Right ventricle myocardium inferior (tissue), 1 donor: ENCODE measurements at places on chromosomes 16 and 17. TPM values are rescaled to one million over a fixed set of nuclear protein-coding genes. Genes with fewer than 3 reads are reported as not detected.

FLYWCH2 gene
- 31.3 TPM for total RNA-seq

TEX14 gene
- total RNA-seq, result 0.30 TPM

PRSS22 gene
- not detected for total RNA-seq

PRAC2 gene
- total RNA-seq, result not detected

CBFA2T3 gene
- total RNA-seq, result 11.1 TPM

PDILT gene
- not detected for total RNA-seq

DNA sequence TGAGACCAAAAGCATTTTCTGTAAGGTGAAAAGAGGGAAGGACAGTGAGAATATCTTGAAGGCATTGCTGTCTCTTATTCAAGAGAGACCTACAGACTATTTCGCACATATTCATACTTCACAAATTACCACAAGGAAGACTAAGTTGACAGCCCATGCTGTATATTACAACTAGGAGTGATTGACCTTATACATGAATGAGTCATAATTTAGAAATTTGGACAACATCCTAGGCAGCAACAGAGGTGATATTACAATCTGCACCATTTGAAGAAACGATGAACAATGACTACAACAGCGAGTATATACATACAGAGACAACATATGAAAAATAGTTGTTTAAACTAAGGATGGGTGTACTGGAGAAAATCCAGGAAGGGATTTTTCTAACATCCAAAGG, 971.7 kb downstream of the CDH11 start:
- DNase-seq, result no peak

DNA sequence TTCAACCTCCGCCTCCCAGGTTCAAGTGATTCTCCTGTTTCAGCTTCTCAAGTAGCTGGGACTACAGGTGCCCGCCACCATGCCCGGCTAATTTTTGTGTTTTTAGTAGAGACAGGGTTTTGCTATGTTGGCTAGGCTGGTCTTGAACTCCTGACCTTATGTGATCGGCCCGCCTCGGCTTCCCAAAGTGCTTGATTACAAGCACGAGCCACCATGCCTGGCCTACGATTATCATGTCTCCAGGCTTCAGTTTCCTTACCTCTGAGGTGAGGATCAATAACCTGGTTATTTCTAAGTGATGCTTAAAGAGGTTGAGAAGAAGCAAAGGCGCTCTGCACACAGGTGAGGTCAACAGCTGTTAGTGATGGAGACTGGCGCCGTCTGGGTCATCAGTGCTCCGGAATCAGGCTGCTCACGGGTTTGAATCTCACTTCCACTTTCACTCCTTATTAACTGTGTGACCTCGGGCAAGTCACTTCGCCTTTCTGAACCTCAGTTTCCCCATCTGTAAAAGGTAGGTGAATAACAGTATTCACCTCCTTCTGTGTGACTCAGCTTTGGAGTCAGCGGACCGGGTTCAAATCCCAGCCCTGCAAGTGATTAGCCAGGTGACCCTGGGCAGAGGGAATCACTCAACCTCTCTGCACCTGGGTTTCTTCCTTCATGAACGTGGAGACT, 745 bp upstream of the ABCC1 start:
- DNase-seq, result no peak

DNA sequence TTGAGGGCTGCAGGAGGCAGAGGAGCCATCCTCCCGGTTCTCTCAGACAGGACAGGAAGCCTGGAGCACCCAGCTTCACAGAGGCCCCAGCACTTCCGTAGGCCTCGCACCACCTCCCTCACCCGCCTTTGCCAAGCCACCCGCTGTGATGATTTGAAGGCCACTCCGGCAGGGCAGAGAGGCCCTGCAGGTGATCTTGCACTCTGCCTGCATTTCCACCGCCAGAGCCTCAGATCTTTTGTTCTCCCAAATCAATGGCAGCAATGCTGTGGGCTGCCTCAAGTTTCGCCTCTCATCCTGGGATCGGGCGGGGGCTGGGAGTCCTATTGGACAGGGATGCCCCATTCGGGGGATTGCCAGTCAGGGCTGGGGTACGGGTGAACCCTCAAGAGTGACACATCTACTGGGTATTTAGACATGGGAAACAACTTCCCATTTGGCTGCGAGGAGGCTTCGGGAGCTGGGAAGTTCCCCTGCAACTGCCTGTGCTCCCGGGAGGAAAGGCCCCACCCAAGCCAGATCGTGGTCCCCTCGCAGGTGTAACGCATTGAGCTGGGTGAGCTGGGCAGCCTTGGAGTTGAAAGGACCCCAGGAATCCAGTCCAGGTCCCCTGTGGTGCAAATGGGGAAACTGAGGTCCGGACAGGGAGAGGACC, 34.8 kb upstream of the PEMT start:
- no peak for DNase-seq

DNA sequence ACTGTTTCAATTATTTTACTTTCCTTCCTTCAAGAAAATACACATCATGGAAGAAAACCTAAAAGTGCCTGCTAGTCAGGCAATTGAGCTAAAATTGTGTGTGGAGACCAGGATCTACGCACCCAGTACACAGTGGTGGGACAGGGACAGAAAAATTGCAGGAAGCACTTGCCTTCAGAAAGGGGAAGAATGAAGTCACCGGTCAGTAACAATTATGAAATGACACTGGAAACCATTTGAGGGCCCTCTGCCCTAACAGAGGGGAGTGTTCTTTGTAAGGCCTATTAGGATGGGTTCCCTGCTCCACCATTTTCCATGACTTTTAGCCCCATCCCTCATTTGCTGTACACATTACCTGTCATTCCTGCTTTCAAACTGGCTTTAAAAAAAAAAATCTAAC, 4.5 kb upstream of the PHAF1 start:
- no peak for DNase-seq

GRCh38 chr16:27974896-27975540, 88.5 kb downstream of the GSG1L start:
- DNase-seq, result no peak

DNA sequence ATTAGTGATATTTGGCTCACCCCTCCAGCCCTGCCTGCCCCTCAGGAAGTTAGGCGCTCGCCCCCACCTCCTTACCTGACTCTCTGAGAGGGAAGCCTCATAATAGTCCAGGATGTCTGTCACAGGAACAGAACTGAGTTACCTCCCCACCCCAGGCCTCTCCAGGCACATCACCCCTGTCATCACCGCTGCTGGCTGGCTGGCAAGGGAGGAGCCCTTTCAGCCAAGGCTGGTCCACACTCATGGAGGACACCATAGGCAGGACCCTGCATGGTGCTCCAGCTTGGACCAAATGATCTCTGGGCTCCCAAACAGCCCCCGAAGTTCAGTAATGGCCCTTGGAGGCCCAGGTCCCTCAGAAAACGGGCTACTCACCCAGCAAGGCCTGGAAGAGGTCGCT, 1.5 kb downstream of the DLG4 start:
- no peak for DNase-seq

DNA sequence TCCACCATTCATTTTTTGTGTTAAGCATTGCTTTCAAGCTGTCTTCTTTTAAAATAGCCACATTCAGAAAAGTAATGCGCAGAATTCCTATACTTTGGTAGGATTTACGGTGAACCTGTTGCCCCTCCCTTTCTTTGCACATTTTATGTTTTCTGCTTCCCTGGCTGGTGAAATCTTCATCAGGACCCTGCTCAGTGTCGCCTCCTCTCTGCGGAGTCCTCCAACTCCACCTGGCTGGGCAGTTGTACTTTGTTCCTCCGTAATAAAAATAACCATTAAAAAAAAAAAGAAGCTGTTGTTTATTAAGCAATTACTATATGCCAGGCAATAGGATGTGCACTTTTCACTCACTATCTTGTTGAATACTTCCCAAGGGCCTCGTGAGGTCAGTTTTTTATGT, 2.9 kb downstream of the UMOD start:
- DNase-seq, result no peak

DNA sequence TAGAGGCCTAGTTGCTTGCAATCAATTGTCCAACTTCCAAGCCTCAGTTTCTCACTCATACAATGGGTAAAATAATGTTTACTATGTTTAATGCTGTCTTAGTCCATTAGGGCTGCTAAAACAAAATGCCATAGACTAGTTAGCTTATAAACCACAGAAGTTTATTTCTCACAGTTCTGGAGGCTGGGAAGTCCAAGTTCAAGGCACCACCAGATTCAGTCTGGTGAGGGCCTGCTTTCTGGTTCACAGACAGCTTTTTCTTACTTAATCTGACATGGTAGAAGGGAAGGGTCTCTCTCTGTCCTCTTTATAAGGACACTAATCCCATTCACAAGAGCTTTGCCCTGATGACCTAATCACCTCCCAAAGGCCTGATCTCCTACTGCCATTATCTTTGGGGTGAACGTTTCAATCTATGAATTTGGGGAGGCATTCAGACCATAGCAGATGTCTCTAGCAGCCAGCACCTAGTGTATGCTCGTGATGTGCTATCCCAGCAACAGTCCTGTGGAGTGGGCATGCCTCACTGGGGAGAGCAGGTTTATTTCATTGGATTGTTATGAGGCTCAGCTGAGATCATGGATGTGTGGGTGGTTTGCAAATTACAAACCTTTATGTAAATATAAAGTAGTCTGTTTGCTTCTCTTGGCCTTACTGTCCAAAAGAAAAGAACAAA, 25.2 kb downstream of the YPEL2 start:
- no peak for DNase-seq

DNA sequence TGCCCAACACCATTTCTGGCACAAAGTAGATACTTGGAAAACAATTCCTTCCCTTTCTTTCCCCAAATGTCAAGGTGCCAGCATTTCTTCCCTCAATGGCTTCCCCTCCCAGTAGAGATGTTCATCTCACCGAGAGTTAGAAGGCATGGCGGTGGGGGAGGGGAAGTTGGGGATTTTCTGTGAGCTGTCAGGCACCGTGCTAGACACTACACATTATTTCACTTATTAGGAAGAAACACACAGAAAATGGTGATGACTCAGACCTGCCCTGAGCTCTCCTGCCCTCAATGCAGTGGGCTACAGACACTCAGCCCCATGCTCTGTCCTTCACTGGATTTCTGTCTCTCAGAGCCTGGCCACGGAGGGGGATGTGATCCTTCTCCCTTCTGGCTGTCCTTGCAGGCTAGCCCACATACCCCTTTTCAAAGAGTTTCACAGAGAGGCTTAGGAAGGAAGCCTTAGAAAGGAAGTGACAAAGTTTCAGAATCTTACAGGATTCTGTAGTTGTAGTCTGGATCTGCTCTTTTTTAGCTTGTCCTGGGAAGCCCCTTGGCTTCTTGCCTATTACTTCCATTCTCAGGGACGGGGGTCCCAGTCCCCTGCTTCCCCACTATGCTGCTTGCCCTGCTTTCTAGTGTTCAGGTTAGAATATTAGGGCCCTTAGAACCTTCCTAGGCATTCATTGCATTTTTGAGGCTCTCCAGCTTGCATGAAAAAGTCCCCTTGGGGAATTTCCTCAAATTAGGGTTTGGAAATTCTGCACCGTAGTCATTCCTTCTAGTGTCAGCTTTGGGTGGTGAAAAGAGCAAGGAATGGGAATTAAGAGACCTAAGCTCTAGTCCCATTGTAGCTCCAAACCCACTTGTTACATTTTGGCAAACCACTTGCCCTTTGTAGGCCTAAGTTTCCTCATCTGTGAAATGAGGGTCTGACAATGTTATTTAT, 12.2 kb upstream of the CCL5 start:
- no peak for DNase-seq

- no peak for DNase-seq
These were observed 1.8 kb downstream of the SHBG start for GRCh38 chr17:7631398-7632380.

DNA sequence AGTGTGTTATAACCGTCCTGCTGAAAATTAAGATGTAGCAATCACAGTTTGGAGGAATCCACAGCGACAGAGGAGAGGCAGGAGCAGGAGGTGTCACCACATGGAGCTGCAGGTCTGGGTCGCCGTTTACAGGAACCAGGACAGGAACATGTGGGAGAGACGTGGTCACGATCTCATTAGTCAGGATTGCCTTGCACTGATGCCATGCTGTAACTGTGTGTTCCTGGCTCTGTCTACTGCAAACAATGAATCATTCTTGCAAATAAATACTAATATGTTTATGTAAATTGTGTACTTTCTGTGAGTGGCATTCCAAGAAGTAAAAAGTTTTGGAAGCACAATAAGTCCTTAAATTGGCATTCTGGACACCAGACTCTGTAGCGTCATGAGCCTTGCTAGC, 271.8 kb downstream of the CPPED1 start:
- DNase-seq, result no peak
